ENCODE measurements at places on chromosomes 16 and 17.
A peak's percentile ranks its signal among the peaks of the same experiment; 100 is the strongest.

GRCh38 chr17:8076502-8077266 lies 10.8 kb downstream of the ALOX12B start:
- no peak for DNase-seq

DNA sequence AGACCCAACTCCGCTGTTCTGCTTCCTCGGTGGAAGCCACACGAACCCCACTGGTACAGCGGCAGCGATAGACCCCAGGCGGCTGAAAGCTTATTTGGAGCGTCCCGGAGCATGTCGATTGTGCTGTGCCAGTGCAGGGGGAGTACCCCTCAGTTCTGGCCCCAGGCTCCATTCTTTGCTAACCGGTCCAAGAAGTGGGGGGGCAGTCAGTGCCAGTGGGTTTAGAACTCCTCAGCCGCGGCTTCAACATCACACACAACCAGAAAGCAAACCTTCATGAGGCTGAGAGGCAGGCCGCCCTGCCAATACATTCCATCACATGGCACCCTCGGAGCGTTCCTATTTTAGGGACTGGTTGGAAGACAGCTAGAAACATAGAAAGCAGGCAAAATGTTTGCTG lies 1.7 kb upstream of the MNT start:
- no peak for DNase-seq

- no peak for DNase-seq
Observed at GRCh38 chr17:74848656-74849399, 10.9 kb downstream of the GRIN2C start.

GRCh38 chr17:77025781-77026180 lies 115.0 kb upstream of the SEC14L1 start:
- DNase-seq = no peak

DNA sequence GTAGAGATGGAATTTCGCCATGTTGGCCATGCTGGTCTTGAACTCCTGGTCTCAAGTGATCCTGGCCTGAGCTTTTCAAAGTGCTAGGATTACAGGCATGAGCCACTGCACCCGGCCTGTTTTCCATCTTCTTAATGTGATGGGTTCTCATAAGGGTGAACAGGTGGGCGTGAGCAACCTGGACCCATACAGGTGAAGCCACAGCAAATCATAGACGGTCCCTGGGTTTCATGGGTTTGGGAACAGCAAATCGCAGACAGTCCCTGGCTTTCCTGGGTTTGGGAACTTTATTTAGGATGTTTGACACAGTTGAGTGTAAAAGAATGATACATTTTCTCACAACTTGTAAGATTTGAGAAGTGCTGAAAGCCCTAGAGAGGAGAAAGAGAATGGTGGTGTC lies 12.9 kb upstream of the MEIOB start:
- no peak for DNase-seq

- DNase-seq = peak; percentile 30
Observed at GRCh38 chr17:63086483-63087185, 120.6 kb downstream of the TANC2 start.

Measured in NCI-H524 treated with DMSO at 0.1 percent for 48 hours (cell line).